ENCODE measurements at places on chromosomes 6 and 20.

GRCh38 chr6:166955865-166956443 is 396 bp downstream of the RNASET2 start:
- DNase-seq: no peak

DNA sequence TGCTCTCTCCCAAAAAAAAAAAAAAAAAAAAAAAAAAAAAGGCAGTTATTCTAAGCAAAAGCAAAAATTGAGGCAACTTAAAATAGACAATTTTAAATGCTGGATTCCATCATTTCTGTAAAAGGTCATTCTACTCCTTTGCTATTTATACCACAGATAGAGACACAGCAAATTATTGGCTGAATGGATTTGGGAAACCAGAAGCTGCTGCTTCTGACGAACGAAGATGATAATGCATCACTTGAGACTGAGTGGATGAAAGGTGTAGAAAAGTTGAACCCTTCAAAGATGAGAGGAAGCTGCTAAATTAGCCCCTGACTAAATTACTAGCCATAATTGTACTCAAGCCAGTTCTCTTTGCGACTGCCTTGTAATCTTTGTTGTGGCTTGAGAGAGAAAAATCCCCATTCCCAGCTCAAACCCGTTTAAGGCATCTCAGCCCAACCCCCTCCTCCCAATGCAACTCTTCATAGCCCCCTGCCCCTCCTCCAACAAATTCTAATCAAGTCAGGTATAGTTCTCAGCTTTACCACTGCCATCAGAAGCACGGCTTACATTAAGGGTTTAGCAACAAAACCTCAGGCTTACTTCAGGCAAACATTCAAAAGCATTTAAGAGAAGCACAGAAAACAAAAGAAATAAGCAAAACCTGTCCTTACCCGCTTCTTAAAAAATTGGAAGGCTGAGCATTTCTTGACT is 1.0 kb downstream of the SGK1 start:
- DNase-seq: no peak

GRCh38 chr20:52972190-52972937 is at the start of gene TSHZ2:
TSHZ2 (plus strand) TSS chr20:52972358; CDS start chr20:52973294, 936 bp downstream.
- peak; percentile 81 for DNase-seq

- DNase-seq: no peak
Measured at GRCh38 chr6:144659202-144660182, 374.4 kb downstream of the UTRN start.

- peak; percentile 59 for DNase-seq
Measured at GRCh38 chr20:6765469-6766058, 1.9 kb upstream of the BMP2 start.
